ENCODE measurements at places on chromosomes 7 and 10.
A peak's percentile ranks its signal among the peaks of the same experiment; 100 is the strongest.

DNA sequence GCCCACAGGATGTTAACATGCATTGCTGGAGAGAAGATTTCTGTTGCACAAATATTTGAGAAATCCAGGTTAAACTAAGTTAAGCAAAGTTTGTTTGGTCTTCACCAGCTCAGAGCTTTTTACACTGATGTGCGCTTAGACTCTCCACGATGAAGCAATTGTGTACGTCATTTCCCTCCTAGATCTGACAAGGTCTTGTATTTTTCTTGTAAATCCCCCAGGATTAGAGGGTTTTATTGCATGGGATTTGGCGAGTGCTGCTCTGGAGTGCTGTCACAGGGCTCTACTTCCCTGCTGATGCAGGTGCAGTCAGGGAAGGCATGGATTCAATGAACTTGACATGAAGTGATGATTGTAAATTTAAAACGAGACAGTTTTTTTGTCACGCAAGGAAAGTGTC lies 173.3 kb downstream of the PDE1C start:
- DNase-seq = no peak

GRCh38 chr7:140557069-140557468 lies 77.8 kb upstream of the MKRN1 start:
- no peak for DNase-seq

DNA sequence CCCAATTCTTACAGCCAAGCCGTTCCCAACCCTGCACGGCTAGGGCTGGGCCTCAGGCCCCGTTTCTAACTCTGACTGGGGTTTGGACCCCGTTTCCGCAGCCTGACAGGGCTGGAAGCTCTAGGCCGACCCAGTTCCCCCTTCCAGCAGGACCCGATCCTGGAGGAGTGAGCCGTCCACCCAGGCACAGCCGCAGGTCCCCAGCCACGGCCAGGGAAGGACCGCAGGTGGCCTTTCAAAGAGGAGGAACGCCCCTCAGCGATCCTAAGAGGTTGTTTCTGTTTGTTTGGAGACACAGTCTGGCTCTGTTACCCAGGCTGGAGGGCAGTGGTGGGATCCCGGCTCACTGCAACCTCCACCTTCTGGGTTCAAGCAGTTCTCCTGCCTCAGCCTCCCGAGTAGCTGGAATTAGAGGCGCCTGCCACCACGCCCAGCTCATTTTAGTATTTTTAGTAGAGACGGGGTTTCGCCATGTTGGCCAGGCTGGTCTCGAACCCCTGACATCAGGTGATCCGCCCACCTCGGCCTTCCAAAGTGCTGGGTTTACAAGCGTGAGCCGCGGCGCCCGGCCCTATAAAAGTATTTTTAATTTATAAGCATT lies 778 bp upstream of the GET4 start:
- DNase-seq = no peak

DNA sequence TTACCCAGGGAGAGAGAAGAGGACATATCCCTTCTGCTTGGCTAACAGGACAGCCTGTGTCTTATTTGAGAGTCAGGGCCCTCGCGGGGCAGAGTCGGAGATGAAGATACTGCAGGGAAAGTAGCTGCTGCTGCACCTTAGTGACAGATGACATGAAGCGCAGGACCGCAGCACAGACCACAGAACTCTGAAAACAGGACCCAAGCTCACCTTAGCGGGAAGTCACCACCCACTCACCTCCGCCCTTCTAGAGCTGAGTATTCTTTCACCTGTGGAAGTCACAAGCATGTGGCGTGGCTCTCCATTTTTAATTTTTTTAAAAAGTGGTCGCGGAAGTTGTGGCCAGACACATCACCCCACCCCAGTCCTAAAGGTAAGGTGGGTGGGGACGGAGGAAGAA lies 191.4 kb downstream of the FAM107B start:
- peak; percentile 66 for DNase-seq

All from activated T-helper 1 cell treated with Interleukin-2 at 50 U/mL for 16 hours (primary cell).